ENCODE measurements at places on chromosomes 1 and 21.

DNA sequence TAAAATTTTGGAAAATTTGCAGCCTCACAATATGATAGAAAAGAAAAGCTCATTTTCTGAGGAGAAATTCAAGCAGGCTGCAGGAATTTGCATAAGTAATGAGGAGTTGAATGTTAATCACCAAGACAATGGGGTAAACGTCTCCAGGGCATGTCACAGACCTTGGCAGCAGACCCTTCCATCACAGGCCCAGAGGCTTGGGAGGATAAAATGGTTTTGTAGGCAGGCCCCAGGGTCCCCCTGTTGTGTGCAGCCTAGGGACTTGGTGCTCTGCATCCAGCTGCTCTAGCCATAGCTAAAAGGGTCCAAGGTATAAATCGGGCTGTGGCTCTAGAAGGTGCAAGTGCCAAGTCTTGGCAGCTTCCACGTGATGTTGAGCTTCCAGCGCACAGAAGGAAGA lies 112.2 kb upstream of the FMN2 start:
- no peak for DNase-seq

DNA sequence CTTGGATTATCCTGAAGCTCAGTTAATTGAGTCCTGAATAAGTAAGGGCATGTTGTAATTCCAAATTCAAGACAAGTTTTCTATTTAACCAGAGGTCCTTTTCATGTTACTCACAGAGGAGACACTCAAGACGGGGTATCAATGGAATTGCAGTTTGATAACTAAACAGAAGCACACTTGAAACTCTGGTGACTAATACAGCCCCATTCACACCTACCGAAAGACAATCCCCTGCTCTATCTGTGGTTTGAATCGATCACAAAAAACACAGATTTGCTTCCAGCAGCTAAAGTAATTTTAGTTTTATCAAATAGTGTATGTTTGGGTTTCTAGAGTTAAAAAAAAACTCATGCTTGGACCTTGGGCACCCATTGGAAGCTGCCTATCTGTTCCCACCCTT lies 60.4 kb downstream of the TEX35 start:
- DNase-seq, result no peak

- DNase-seq, result no peak
Measured at GRCh38 chr1:29543586-29543985, 307.3 kb downstream of the PTPRU start.

GRCh38 chr1:207978441-207978840 lies 67.5 kb upstream of the CD34 start:
- no peak for DNase-seq

DNA sequence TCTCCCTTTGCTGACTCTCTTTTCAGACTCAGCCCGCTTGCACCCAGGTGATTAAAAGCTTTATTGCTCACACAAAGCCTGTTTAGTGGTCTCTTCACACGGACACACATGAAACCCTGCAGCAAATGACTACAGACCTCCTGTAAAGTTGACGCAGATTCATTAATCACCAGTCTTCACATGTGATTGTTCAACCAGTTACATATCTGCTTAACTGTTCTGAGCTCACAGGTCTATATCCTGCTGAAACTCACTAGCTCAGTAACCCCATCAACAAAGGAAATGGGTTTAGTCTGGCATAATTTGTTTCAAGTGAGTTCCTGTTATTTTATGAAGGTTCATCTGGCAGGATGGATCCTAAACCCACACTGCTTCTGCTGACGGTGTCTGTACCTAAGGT lies 68.4 kb upstream of the GJA8 start:
- no peak for DNase-seq

GRCh38 chr1:61680500-61680899 lies 44.4 kb downstream of the TM2D1 start:
- no peak for DNase-seq

GRCh38 chr1:155316922-155317321 lies 3.8 kb upstream of the RUSC1 start:
- DNase-seq, result no peak

DNA sequence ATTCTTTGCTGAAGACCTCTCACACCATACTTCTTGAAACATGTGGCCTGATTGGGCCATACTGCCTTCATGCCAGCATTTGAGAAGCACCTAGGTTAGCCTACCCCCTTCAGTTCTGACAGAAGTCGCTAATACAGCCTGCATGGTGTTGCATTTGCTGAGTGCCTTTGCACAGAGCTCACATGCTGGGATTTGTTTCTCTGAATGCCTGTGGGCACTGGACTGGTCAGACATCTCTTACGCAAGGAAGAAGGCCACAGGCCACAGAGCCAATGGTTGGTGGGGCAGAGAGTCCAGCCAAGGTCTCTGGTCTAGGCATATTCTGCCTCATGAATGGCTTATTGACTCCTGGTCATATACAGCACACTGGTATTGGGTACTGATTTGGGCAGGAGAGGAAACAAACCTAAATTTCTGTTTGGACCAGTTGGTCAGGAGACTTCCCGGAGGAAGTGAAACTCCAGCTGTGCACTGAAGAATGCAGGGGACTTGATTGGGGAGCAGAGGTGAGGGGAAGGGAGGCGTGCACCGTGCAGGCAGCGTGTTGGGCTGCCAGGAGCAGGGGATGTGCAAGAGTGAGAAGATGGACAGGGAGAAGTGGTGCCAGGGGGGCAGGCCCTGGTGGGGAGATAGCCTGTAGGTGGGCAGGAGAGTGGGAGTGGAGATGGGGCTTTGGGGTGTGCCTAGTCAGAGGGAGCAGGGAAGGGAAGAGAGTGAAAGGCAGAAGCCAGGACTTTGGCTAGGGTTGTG lies 18.1 kb downstream of the URB2 start:
- DNase-seq, result no peak

DNA sequence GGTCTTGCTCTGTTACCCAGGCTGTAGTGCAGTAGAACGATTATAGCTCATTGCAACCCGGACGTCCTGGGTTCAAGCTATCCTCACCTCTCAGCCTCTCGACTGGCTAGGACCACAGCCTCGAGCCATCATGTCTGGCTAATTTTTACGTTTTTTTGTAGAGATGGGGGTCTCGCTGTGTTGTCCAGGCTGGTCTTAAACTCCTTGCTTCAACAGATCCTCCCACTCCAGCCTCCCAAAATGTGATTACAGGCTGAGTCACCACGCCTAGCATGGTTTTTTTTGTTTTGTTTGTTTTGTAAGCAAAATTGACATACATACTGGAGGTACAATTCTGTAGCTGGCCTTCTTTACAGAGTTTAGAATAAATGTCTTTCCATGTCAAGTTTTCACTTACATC lies 994 bp upstream of the LAMTOR5 start:
- no peak for DNase-seq

DNA sequence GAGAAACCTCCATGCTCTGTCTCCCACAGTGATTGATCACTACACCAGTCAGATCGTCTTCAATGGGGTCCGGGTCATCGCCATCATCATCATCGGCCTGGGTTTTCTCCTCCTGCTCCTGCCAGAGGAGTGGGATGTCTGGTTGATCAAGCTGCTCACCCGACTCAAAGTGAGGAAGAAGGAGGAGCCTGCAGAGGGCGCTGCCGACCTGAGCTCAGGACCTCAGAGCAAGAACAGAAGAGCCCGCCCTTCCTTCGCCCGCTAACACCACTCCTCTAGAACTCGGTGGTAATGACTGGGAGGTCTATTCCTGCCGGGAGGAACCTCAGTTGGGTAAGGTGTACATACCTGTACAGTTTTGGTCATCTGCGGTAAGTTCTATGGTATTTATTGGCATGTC lies 50.3 kb upstream of the COA6 start:
- DNase-seq, result no peak

DNA sequence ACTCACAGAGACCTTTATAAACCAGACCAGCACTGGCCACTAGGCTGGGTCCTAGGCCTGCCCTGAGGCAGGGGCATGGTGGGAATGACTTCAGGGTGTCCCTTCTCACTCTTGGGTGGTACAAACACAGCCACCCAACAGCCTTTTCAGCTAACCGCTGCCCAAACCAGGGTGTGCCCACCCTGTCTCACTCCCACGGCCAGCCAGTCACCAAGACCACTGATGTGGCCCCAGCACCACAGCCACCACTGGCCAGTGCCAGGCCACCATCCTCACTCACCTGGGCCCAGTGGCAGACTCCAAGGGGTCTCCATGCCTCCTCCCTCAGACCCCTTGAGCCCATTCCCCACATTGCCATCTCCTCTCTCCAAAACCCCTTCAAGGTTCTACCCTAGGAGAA lies 27.8 kb downstream of the TAS1R2 start:
- DNase-seq, result no peak

GRCh38 chr21:18522181-18522972 lies 118.8 kb upstream of the TMPRSS15 start:
- DNase-seq, result no peak

- no peak for DNase-seq
Measured at GRCh38 chr1:88678405-88678804, 5.7 kb upstream of the PKN2 start.

- no peak for DNase-seq
Measured at GRCh38 chr1:78607334-78607927, 12.8 kb upstream of the IFI44L start.

DNA sequence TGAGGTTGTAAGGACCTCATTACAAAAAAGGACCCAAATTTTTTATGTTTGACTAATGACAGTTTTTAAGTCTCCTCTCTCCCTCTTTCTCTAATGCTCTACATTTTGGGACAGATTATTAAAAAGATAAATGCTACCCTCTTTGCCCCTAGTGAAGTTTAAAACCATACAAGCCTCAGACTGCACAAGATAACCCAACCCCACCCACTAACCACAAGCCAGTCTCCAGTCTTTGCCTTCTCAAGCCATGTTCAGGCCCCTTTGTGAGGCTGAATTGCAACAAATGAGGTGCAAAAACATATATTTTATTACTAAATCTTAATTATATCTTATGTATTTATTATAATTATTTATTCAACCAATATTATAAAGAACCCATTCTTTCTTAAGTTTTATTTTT lies 597.2 kb upstream of the BRINP3 start:
- DNase-seq, result no peak

DNA sequence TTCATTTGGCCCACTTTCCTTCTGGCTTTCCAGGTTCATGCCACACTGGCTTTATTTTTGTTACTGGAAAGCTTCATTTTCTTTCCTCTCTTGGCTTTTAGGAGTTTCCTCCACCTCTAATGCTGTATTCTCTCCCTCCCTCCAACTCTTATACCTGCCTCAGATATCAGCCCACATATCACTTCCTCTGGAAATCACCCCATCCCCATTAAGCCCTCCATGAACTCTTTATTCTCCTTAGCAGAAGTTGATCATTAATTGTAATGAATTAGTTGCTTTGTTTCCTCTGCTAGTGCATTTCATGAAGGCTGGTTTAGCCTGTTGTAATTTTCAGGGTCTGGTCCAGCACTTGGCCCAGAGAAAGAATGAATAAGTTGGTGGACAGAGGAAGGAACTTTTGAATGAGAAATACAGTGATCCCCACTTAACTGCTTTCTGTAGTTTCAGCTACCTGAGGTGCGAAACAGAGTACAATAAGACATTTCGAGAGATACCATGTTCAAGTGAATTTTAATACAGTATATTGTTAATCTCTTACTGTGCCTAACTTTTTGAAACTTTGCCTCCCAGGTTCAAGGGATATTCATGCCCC lies 1.7 kb downstream of the SOAT1 start:
- DNase-seq, result no peak

DNA sequence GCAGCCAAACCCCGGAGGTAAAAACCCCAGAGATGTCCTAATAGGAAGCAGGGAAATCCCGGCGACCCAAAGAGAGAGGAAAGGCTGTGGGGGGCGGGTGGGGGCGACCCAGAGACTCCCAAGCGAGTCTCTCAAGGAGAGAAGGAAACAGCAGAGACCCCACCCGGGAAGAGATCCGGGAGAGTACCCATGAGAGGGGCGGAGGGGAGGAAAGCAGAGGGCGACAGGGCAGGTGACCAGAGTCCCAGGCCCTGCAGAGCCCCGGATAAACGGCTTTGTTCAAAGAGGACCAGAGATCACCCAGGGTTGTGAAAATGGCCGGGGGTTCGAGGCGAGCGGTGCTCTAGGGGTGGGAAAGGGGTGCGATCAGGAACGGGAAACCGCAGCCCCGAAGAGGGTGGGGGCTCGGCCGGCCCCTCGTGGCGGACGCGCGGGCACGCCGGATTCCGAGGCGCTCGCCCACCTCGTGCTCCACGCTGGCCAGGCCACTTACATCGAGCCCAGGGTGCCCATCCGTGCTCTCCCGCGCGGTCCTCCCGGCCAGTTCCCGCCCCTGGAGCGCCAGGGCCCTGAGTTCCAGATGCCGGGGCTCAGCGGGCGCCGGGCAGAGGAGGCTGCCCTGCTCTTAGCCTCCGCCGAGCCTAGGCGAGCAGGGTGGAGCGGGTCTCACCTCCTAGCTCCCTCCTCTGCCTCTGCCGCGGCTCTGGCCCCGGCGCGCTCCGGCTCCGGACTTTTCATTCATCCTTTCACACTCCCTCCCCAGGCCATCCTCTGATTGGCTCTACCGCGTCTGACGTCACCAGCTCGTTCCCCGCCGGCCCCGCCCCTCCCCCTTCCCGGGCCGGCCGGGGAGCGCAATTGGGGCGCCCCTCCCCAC lies 52.3 kb downstream of the RHBG start:
- DNase-seq, result no peak

DNA sequence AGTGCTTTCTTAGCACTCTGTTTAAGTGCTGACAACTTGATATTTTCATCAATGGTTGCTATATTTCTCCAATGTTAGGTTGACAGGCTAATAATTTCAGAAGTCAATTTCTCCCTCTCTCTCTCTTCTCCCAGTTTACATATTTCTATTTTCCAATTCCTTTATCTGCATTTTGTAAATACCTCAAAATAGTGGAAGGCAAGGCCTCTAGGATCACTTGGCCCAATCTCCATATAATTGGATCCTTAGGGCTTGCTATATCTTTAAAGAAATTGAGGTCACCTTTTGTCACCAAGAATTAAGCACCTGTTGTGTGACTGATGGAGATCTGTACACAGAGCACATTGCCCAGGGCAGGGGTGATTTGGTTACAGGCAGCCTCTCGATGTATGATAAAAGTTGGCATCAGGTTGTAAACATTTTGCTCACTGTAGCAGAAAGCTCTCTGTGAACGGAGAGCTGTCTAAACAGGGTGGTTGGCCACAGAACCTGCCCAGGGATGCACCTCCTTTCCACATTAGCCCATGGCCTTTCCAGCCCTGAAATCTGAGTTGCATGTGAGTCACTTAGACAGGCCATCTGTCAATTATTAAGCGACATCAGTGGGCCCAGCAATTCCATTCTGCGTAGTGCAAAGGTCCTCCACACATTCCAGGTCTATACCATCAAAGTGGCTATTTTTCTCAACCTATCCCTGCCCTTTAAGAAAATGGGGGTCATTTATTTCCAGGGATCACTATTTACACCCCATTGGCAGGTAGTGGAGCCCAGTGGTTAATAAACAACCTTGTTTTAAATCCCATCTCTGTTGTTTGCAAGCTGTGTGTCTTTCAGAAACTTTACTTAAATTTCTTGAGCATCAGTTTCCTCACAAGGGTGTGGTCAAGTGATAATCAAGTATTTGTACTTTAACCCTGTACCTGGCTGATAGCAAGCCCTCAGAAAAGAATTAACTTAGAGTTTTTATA lies 29.1 kb upstream of the IRF2BP2 start:
- DNase-seq, result no peak

- DNase-seq, result no peak
Measured at GRCh38 chr1:8076176-8076575, 50.1 kb upstream of the ERRFI1 start.

GRCh38 chr1:25703041-25703440 lies 86.5 kb downstream of the MAN1C1 start:
- DNase-seq, result no peak

- DNase-seq, result no peak
Measured at GRCh38 chr1:227729881-227730629, 5.0 kb downstream of the JMJD4 start.

Data from left forelimb (tissue), 1 donor.